ENCODE measurements at places on chromosomes 5 and 9. TPM values are rescaled to one million over a fixed set of nuclear protein-coding genes. Genes with fewer than 3 reads are reported as not detected.

The CDKN2B-AS1 gene
- 0.21 TPM for total RNA-seq

The FCN2 gene
- not detected for total RNA-seq

DNA sequence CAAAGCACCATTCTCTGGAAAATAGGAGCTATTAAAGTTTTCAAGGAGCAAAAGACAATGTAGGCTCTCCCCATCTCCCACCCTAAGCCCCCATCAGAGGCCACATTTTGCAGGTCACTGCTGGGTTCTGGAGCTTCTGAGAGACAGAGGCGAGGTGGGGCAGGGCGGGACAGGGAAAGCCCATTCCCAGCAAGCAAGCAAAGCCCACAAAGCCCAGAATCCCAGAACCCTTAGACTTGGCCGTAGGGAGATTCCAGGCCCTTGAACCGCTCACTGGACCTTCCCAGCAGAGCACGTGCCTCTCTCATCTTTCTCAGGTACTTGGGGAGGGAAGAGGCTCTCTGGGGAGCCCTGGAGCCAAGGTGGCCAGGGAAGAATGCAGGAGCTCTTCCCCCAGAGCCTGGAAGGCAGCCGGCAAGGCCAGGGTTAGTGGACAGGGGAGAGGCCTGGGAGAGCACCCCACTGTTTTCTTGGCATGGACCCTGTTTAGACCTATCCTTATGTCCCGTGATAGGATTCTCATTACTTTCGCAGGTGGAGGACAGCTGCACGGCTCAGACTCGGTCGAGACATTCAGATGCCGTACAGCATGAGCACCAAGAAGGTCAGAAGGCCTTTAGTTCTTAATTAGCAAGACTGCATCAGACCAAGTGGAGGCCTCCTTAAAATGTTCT lies 52.4 kb downstream of the ZNF354C start:
- no peak for DNase-seq

DNA sequence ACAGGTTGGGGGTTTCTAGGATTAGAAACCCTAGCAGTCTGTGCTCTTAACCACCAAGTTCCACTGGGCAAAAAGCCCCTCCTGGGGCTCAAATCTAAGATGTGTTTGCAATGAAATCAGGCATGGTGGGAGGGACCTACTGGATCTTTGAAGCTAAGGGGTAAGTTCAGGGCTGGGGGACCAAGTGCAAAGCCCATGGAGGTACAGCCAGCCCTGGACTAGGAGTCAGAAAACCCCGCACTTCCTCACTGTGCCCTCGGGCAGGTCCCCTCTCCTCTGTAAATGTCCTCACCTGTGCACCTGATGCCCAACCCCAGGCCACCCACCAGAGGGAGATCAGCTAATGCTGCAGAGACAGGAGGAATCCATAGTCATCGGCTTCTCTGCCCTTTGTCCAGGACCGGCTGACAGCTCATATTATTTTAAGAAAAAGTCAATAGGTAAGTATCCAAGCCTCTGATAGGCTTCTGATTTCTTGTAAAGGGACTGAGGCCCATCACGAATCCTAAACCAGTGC lies 138.3 kb downstream of the PAX5 start:
- no peak for DNase-seq

GRCh38 chr9:99593610-99594009 lies 228.1 kb upstream of the NR4A3 start:
- no peak for DNase-seq
